ENCODE measurements at places on chromosomes 2 and 18.

GRCh38 chr2:36399050-36399449, 43.5 kb downstream of the CRIM1 start:
- no peak for DNase-seq

DNA sequence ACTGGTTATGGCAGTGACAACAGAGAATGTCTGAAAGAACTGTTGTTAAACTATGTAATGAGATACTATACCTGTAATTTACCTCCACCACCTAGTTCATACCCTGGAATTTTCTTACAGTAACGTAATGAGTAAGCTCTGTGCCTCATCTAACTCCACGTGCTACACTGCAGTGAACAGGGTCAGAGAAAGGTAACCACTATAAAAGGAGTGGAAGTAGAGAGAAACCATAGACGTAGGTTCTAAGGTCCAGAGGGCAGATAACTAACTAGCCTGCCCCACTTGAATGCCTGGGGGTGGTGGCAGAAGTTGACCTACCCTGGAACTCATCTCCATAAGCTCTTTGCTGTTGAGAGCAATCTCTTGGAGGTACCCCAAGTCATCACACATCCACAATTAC, 32.0 kb upstream of the B4GALT6 start:
- no peak for DNase-seq

DNA sequence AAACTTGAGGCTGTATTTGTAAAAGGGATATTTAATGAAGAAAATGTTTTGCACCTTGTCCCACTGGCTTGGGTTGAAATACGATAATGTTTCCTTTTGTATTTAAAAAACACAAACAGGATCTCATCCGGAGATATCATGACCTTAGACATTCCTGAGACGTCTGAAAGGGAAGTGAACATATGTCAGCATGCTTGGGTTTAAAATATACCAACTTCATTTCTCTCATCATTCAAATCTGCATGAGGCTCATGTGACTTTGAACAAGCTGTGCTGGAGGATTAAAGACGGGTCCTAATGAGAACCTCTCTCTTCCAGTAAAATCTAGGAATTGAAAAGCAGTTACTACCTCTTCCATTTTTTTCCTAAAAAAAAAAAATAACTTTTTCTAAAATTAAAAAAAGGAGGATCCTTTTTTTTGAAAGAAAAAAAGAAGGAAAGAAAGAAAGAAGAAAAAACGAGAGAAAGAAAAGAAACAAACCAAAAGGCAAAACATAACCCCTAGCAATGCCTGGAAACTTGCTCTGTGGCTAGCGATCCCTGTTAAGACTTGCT, 106.8 kb upstream of the ZFP36L2 start:
- DNase-seq, result no peak

DNA sequence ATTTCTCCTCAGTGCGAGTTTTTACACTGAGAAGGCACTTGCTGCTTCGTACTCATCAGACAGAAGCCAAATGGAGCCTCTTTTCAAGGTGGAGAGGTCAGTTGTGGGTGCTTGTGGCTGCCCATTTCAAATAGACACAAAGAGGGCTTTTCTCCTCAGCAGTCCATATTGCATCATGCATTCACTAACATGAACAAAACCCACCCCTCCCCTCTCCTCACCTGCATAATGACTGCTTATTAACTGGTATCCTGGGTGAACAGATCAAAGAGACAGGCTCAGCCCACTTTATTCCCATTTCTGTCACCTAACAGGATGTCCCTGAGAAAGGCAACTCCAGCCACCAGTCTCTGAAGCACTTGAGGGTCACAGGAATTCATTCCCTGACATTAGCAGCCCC, 28.9 kb downstream of the KLF7 start:
- no peak for DNase-seq

- DNase-seq, result no peak
These were observed 155.1 kb upstream of the RASGRP3 start for GRCh38 chr2:33321236-33321771.

GRCh38 chr2:220961143-220961860, 610.8 kb downstream of the EPHA4 start:
- DNase-seq, result no peak

GRCh38 chr2:177595126-177595845, 202.7 kb downstream of the AGPS start:
- no peak for DNase-seq

DNA sequence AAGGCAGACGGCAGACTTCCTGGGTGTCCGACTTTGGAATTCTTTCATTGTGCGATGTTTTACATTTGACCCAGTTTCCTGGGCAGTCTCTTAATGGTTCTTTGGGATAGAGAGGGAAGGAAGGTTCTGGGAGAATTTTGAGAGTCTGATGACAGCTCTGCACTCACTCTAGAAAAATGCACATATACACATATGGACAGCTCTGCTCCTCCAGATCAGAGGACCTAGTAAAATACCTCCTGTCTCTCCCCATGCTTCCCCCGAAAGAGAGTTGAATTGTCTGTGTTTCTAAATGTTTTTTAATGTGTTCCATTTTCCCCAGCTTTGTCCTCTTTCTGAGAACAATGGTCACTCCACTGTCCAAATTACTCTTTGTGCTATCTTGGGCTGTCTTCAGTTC, 102.0 kb upstream of the CXCR4 start:
- DNase-seq, result no peak

DNA sequence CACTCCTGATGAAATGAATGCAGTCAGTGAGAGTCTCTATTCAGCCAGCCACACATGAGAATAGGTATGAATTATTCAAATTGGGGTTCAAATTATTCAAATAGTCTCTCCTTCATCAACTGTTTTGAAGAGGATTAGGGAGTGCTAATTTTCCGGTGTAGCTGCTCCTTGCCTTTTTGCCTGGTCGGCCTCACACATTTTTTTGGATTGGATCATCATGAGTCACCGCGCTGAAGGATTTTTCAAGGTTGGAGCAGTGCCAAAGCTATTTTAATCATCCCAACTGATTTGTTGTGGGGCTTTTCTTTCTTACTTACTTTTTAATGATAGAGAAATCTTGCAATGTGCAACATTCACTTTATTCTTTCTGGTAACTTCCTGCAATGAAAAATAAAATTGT, 2.4 kb upstream of the DTNA start:
- no peak for DNase-seq

DNA sequence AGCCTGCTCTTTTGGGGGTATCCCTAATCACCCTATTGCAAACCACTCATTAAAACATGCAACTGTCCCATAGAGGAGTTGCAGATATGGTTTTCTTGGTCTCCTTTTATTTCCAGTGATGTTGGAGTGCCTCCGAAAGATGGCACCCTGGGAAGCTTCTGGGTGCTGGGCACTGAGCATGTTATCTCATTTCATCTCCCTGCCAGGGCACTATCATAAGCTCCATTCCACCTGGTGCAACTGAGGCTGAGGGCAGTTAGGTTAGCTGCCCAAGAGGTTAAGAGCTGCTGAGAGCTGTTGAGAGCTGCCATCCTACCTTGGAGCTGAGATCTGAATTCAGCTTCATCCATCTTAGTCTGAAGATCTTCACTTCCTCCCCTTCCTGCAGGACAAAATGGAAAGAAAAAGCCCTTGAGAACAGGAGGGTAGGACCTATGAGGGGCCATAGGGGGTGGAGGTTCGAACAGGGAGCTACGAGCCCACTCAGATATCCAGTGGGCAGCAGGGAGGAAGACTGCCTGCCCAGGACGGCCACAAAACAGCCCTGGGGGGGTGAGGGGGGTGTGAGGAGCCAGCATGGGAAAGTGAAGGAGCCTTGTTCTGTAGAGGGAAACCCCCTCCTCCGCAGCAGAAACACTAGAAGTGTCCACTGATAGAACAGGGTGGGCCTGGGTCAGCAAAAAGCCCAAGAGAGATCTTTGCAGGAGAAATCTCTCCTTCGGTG, 202.5 kb downstream of the ZFP36L2 start:
- no peak for DNase-seq

DNA sequence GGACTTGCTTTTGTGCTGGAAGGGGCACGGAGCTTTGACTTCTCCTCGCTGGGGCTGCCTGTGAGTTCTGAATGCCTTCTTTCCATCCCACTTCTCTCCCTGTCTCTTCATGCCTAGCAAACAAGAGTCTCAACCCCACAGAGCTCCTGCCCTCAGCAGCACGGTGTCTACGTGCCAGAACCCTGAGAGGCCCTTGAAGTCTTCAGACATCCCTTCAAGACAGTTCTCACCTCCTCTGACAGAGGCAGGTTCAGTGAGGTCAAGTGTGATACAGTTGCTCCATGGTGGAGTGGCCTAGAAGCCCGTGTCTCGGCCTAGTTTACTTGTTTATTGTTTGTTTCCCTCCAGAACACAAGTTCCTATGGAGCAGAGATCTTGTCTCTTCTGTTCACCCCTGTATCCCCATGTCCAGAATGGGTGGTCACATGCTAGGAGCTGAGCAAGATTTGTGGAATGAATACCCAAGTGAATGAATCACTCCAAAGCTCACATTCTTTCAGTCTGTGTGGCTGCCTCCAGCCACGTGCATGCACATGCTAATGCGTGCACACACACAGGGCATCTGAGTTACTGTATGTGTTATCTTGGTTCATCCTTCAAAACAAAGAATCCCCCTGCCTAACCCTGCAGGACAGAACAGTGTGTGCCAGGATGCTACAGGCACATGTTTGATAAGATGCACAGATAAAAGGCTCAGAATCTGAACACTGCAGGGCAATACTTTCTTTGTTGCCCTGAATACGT, 391.6 kb downstream of the NBAS start:
- DNase-seq, result no peak

DNA sequence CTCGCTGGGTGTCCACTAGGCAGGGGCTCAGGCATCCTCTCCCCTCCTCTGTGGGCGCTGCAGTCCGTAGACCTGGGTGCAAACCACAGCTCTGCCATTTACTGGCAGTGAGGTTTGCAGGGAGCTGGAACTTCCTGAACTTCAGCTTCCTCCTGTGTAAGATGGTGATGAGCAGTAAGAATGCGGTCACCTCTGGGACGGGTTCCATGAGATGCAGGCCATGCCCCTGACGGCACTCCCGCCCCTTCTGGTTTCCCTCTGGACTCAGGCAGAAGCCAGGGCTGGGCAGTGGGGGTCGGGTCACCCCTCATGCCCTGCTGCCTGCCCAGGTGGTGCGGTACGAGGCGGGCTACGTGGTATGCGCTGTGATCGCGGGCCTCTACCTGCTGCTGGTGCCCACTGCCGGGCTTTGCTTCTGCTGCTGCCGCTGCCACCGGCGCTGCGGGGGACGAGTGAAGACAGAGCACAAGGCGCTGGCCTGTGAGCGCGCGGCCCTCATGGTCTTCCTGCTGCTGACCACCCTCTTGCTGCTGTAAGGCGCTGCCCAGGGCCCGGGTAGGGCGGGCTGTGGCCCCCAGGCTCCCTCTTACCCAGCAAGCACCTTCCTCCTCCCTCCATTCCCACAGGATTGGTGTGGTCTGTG, 1.5 kb downstream of the PROM2 start:
- no peak for DNase-seq

DNA sequence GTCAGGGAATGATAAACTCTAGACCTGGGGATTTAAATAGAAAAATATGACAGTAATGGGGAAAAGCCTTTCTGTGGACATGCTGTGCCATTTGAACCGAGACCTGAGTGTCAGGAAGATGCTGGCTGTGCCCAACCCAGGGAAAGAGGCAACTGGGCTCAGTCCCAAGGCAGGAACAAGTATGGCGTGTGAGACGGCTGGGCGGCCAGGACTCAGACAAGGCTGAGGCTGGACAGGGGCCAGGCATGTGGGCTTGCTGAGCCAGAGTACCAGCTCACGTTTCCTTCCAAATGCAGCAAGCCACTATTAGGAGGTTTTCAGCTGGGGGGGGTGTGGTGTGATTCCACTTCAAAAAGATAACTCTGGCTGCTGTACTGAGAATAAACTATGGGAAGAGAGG, 92.4 kb downstream of the INPP5D start:
- no peak for DNase-seq

DNA sequence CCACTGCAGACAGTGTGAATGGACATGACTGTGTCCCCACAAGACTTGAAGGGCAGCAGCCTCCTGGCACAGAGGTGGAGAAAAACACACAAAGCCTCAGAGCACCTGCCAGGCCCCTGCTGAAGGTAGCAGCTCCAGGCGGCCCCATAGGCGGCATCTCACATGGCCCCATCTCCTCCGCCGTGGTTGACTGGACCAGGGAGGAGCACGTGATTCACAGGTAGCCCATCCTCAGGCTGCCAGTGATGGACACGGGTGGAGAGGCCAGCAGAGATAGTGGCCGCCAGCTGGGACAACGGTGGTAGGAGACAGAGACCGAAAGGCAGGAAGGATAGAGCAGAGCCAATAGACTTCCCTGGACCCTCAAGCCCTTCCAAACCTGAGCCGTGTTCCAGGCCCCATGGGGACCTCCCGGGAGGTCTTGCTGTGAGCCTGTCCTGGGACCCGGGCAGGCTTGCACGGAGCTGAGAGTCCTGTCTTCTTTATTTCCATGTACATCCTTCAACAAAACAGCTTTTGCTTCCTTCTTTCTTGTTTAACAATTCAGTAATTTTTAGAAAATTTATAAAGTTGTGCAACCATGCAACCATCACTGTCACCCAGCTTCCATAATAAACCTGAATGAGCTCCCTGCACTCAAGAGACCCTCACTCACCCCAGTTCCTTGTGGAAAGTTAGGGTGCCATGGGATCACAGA, 26.9 kb downstream of the GPR55 start:
- no peak for DNase-seq

- DNase-seq, result no peak
These were observed 40.5 kb upstream of the IL1R1 start for GRCh38 chr2:102101849-102102635.
